Stimulated activated CD8-positive, alpha-beta memory T cell treated with anti-CD3 and anti-CD28 coated beads, Interleukin-7, amount 100 ng/mL, for 4 hours (primary cell): ENCODE measurements at places on chromosomes 16 and 17.

- no peak for DNase-seq
These were observed 536.5 kb upstream of the CDH11 start for GRCh38 chr16:65658349-65658748.

- DNase-seq: no peak
These were observed 413.4 kb downstream of the KCNJ2 start for GRCh38 chr17:70582777-70583176.

DNA sequence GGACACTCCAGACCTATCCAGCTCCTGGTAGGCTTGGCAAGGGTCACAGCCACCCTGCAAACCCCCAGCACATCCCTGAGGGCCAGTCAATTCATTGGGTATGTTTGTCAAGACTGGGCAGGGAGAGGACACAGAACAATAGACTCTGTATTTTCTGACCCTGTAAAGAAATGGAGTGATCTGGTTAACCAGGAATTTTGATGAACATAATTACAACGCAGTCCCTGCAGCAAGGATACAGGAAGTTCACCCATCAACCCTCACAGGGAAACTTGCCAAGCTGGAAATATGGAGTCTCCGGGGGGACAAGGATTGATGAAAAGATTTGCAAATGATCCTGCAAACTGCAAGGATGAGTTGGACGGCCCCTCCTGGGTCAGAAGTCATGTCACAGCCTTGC, 126.1 kb upstream of the RCVRN start:
- DNase-seq: no peak

- DNase-seq: no peak
These were observed 112.6 kb upstream of the IRX5 start for GRCh38 chr16:54817940-54818574.

DNA sequence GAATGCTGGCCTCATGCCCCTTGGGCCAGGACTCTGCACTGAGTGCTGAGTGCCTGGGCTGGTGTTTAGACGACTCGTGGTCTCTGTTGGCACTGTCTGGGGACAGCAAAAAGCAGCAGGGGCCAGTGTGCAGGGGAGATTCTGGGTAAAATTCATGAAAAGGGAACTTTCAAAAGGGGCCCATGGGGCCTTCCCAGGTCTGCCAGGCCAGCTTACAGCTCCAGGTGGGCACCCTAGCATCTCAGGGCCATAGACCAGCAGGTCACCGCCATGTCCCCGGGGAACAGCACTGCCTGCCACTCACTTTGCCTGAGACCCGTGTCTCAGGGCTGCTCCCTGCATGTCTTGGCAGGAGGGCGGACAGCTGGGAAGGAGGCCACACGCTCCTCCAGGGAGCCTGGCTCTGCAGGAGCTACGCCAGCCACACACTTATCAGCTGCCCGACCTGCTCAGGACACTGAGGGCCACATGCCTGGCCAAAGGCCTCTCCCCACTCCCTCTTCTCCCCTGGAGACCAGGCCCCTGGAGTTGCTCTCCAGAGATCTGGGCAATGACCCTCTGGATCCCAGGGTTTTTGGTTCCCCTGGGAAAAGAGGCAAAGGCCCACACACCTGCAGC, 8.8 kb upstream of the FASN start:
- no peak for DNase-seq

DNA sequence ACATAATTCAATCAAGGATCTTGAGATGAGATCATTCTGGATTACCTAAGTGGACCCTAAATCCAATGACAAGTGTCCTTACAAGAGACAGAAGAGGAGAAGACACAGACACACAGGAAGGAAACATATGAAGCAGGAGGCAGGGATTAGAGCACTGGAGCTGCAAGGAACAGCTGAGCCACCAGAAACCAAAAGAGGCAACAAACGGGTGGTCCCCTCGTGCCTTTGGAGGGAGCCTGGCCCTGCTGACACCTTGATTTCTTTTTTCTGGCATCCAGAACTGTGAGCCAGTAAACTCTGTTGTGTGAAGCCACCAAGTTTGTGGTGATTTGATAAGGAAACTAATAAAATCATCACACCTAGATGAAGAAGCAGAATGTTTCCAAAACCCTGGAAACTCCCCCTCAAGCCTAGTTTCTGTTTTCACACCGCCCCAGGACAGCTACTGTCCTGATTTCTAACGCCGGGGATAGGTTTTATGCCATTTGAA, 115.2 kb downstream of the PITPNC1 start:
- no peak for DNase-seq

- DNase-seq: no peak
These were observed 328 bp downstream of the LLGL1 start for GRCh38 chr17:18225642-18226283.

GRCh38 chr16:67183284-67183626, 508 bp downstream of the MATCAP1 start:
- no peak for DNase-seq

DNA sequence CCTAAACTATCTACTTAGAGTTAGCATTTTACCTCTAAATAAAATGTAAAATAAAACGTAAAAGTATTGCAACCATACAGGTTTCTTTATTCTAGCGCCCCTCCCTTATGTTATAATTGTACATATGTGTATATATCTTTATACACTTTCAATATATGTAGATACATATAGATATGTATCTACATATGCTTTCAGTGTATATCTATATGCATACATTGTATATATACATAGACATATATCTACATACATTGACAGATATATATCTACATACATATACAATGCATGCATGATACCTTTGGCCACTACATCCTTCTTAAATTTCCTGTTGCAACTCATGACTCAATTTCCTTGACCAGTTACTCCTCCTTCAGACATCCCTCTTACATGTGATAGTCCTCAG, 16.7 kb downstream of the BPTF start:
- DNase-seq: no peak
